ENCODE measurements at places on chromosomes 3 and 15.

GRCh38 chr3:65485826-65486469 lies 552.8 kb downstream of the MAGI1 start:
- no peak for DNase-seq

- no peak for DNase-seq
These were observed 6.1 kb downstream of the ZIC1 start for GRCh38 chr3:147415286-147415685.

GRCh38 chr3:43000387-43000786 lies 21.3 kb downstream of the GASK1A start:
- DNase-seq: no peak

- DNase-seq: no peak
These were observed 72.3 kb downstream of the CORO2B start for GRCh38 chr15:68650901-68651709.

DNA sequence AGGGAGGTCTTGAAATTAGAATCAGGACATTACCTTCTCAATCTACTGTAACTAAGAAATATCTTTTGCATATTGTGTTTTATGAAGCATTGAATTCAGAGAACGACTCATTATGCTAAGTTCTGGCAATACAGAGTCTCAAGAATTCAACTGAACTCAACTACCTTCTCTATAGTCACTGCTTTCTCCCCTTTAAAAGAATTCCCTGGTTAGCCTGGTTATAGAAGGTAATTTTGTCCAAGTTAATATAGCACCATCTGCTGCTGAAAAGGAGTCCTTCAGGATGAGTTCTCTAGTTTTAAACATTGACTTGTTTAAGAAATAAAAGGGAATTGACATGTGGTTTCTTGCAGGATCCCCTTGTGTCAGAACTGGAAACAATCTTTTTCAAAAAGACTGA lies 60.2 kb downstream of the IL16 start:
- DNase-seq: no peak

GRCh38 chr3:120875989-120876388 lies 32.0 kb upstream of the STXBP5L start:
- DNase-seq: no peak

- no peak for DNase-seq
These were observed 31.4 kb downstream of the SEMA7A start for GRCh38 chr15:74402337-74402841.

DNA sequence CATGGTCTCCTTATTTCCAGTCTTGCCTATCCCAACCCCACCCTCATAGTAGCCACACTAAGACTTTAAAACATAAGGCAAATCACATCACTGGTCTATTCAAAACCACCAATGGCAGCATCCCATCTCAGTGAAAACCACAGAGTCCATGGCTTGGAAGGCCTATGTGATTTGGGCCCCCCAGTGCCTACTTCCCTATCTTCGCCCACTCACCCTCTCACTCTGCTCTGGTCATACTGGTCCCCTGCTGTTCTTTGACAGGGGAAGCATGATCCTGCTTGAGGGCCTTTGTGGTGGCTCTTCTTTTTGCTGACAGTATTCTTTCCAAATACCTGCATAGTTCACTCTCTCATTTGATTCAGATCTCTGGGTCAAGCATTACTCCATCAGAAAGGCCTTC lies 3.3 kb downstream of the GTF2A2 start:
- no peak for DNase-seq

DNA sequence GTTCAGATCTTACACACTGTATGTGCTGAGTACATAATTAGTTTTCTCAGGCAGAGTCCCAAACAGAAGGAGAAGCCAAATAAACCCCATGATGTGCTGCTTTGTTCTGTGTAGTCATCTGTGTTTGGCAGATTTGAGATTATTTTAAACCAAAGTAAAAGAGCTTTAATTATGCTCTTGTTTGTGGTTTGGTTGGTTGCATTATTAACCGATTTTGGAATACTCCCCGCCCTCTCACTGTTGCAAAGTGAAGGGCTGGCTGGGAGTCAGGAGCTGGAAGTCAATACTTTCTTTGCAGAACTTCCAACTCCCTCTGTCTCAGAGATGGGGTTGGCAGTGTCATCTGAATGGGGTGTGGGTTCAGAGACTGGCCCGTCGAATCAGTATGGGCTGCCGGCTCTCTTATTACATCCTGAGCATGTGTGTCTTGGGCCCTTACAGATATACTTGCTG lies 34.4 kb downstream of the SLCO3A1 start:
- DNase-seq: no peak

GRCh38 chr3:141655801-141656200 lies 82.3 kb upstream of the RNF7 start:
- no peak for DNase-seq

DNA sequence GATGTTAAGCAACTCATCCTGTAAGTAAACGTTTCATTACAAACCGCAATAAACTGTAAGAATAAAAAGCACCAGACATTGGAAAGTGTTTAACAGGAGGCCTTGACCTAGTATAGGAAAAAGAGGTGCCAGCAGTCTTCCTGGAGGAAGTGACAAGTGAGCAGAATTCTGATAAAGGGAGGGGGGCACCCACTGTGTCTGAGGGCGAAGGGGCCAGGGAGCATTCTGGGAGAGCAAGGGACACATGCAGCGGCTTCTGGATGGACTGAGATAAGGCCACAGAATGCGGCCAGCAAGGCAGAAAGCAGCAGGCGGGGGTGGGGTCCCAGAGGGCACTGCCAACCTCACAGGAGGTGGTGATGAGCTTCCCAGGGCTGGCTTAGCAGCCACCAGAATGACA lies 80.2 kb downstream of the MTHFS start:
- DNase-seq: no peak

DNA sequence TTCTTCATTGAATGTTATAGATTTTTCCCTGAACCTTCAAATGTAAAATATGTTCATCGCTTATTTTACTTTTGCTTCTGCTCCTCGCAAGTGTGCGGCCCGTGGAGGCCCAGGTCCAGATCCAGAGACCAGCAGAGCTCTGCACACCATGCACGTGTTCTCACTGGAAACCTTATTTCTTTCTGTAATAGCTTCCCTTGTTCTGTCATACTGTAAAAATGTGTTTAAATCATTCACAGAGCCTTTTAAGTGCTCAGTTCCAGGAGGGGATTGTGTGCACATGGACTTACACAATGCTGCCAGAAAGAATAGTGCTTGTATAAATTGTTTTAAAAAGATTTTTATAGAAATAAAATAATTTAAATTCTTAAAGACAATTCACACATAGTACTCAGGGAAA lies 359.3 kb downstream of the GABRG3 start:
- DNase-seq: no peak

GRCh38 chr3:138314751-138315150 lies 14.9 kb downstream of the NME9 start:
- DNase-seq: peak; percentile 22

DNA sequence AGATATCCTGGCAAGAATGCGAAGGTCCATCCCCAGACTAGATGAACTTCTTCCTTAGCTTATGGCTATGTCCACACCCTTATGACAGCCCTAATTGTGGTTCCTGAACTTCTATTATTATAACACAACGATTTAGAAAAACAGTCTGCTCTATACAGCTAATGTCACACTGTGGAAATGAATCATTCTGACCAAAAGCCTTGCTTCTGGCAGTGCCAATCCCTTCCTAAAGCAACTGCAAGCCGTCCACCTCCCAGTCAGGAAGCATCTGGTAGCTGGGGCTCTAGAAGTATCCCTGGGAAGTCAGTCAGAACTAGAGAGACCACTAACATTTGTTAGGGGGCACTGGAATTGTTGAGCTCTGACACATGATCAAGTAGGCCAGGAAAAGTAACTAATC lies 45.0 kb downstream of the MYO5A start:
- DNase-seq: peak; percentile 35

- no peak for DNase-seq
These were observed 243.3 kb downstream of the FAM43A start for GRCh38 chr3:194928831-194929577.

DNA sequence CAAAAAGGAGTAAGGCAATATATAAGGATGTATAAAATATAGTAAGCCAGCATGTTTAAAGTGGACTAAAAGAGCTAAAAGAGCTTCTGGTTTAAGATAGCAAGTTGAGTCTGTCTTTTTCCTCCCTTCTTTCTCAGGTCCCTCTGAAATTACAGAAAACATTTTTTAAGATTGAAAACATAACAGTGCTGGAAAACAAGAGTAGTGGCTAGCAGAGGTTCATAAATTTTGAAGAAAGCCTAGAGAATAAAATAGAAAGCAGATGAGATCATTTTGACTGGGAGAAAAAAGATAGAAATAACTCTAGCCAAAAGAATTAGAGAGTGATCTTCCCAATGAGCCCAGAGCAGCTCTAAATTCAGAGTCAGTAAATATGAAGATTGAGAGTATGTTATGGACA lies 41.9 kb downstream of the ATP8B4 start:
- no peak for DNase-seq
